ENCODE measurements at places on chromosomes 16 and 17. TPM values are rescaled to one million over a fixed set of nuclear protein-coding genes. Genes with fewer than 3 reads are reported as not detected.

DNA sequence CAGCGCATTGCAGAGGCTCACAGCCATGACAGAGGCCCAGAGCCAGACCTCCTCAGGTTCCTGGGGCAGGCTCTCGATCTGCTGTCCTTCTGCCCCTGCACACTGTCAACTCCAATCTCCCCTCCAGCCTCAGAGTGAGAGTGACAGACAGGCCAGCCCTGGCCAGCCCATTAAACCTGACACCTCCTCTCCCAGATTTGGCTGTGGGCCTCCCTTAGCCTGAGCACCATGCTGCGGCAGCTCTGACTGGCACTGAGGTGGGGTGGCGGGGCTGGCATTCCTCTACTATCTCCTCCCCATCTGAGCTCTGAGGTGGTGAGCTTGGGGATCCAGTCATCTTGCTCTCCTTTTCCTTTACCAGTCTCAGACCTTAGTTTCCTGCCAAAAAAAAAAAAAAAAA, 15.5 kb upstream of the C1QL1 start:
- no peaks in the 10 kb centered on the region for H3K27me3 ChIP-seq
- no peak for DNase-seq
- H3K4me1 ChIP-seq: no peaks in the 10 kb centered on the region
- no peak overlapping the region for H3K27ac ChIP-seq

DNA sequence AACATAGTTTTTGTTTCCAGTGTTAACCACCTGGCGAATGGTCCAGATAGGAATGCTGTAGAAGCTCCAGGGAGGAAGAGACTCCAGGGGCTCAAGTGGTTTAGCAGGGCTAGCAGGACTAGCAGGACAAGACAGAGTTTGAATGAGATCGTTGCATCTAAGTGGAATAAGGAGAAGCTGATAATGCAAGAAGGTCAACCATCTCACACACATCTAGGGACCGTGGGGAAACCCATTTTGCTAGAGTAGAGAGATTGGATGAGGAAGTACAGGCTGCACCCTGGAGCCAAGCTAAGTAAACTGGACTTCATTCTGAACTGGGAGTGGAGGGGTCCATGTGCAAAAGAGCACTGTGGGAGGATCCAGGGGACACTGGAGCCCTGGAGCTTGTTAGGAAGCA, 86.1 kb upstream of the HSBP1 start:
- H3K36me3 ChIP-seq: no peaks in the 10 kb centered on the region
- H3K4me3 ChIP-seq: no peak overlapping the region
- DNase-seq: no peak

GRCh38 chr17:4375039-4375748, 8.7 kb upstream of the UBE2G1 start:
- H3K36me3 ChIP-seq: no peaks in the 10 kb centered on the region
- no peaks in the 10 kb centered on the region for H3K27me3 ChIP-seq
- peak overlapping the region; percentile 59 for H3K27ac ChIP-seq
- peak; percentile 71 for DNase-seq

DNA sequence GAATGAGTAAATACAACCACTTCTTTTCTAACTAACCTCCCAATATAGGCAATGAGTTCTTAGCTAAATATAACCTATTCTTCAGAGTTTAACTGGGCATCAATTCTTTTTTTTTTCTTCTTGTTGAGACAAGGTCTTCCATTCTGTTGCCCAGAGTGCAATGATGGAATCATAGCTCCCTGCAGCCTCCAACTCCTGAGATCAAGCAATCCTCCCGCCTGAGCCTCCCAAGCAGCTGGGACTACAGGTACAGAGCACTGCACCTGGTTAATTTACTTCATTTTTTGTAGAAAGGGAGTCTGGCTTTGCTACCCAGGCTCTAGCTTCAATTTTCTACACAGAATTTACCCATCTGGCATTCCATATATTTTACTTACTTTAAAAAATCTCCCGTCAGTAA, 1.1 kb downstream of the METTL16 start:
- no peaks in the 10 kb centered on the region for H3K36me3 ChIP-seq
- DNase-seq: no peak
- no peaks in the 10 kb centered on the region for H3K27me3 ChIP-seq
- H3K4me3 ChIP-seq: peak overlapping the region; percentile 70
- no peaks in the 10 kb centered on the region for H3K4me1 ChIP-seq

DNA sequence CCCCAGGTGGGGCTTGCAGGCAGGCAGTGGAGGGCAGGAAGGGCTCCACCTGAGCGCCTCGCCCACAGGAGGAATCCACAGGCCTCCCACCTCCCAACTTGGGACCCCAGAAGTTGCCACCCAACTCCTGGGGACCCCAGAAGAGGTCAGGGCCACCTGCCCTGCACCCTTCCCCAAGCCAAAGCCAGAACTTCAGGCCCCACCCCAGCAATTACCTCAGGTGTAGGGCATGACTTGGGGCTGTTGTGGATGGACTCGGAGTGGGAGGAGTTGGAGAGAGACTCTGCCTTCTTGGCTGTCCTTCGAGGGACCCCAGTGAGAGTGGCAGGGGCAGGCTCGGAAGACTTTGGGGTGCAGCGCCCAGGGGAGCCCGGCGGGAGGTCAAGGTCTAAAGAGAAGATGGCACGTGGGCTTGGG, 10.5 kb downstream of the TSPOAP1 start:
- H3K4me3 ChIP-seq: no peak overlapping the region
- H3K4me1 ChIP-seq: peaks cover 5% of the 10 kb centered on the region
- no peaks in the 10 kb centered on the region for H3K27me3 ChIP-seq
- DNase-seq: no peak

DNA sequence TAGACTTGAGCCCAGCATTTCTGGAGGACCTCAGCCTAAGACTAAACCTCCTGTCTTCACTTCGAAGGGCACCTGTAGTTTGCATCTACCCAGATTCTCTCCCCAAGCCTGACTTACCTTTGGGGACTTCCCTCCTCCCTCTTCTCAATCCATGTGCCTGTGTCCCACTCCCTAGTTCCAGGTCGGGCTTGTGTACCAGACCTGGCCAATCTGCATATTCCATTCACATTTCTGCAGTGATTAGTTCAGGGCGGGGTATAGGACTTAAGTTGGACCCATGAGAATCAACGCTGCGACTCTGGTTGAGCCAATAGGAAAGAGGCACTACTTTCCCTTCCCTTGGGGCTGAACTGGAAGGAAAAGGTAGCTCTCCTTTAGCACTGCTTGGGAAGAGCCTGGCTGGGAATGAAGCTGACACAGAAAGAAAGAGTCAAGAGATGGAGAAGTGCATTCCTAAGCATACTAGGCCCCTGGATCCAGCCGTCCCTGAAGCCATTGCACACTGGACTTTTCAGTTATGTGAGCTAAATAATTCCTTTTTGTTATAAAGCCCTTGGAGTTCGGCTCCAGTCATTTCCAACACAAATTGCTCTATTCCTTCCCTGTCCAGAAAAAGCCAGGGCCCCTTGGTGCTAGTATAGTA, 2.5 kb downstream of the TRADD start:
- H3K27me3 ChIP-seq: no peaks in the 10 kb centered on the region
- no peak for DNase-seq
- H3K36me3 ChIP-seq: no peaks in the 10 kb centered on the region

GRCh38 chr17:35752471-35752870, 568 bp downstream of the GAS2L2 start:
- H3K27me3 ChIP-seq: no peaks in the 10 kb centered on the region
- H3K36me3 ChIP-seq: no peaks in the 10 kb centered on the region
- DNase-seq: no peak
- H3K27ac ChIP-seq: no peak overlapping the region

DNA sequence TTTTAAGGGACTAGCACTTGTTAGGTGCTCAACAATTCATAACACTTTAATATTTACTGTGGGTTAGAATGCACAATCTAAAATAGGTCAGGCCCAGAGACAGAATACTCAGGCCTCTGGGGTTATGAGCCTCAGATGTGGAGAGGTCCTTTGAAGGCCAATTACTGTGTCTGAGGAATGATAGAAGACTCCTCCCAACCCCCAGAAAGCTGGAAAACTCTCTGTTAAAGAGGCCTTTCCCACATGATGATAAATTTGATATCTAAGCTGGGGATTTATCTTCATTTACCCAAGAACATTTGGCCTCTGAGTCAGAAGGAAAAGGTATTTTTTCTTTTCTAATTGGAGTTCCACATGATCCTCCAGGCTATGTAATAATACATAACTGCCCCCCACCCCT, 41.1 kb upstream of the MMD start:
- H3K27ac ChIP-seq: no peak overlapping the region
- H3K4me3 ChIP-seq: no peak overlapping the region
- no peak for DNase-seq
- no peaks in the 10 kb centered on the region for H3K27me3 ChIP-seq
- H3K36me3 ChIP-seq: no peaks in the 10 kb centered on the region

- no peaks in the 10 kb centered on the region for H3K4me1 ChIP-seq
- no peaks in the 10 kb centered on the region for H3K27me3 ChIP-seq
- DNase-seq: no peak
Measured at GRCh38 chr16:79964104-79964503, 363.6 kb upstream of the MAF start.

DNA sequence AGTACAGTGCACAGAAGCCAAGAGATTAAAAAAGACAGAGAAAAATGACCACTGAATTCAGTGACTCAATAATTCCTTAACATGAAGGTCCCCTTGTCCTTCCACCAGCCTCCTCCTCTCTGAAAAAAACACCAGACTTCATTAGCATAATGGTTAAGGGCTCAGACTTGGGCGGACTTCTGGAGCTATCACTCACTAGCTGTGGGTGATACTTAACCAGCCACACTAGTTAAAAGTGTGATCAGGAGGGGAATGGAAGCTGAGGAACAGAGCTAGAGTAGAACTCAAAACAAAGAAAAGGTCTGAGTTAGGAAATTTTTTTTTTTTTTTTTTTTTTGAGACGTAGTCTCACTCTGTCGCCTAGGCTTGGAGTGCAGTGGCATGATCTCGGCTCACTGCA, 23.2 kb downstream of the ZNF652 start:
- H3K4me1 ChIP-seq: peaks cover 22% of the 10 kb centered on the region
- no peak for DNase-seq
- H3K4me3 ChIP-seq: no peak overlapping the region
- no peak overlapping the region for H3K27ac ChIP-seq

GRCh38 chr17:2194889-2195335, 108.7 kb downstream of the SMG6 start:
- DNase-seq: no peak
- H3K36me3 ChIP-seq: no peaks in the 10 kb centered on the region
- no peaks in the 10 kb centered on the region for H3K4me1 ChIP-seq
- H3K4me3 ChIP-seq: no peak overlapping the region
- H3K27ac ChIP-seq: no peak overlapping the region
- no peaks in the 10 kb centered on the region for H3K27me3 ChIP-seq

GRCh38 chr16:72969146-72969545, 78.8 kb downstream of the ZFHX3 start:
- DNase-seq: no peak
- no peaks in the 10 kb centered on the region for H3K36me3 ChIP-seq
- no peak overlapping the region for H3K4me3 ChIP-seq

DNA sequence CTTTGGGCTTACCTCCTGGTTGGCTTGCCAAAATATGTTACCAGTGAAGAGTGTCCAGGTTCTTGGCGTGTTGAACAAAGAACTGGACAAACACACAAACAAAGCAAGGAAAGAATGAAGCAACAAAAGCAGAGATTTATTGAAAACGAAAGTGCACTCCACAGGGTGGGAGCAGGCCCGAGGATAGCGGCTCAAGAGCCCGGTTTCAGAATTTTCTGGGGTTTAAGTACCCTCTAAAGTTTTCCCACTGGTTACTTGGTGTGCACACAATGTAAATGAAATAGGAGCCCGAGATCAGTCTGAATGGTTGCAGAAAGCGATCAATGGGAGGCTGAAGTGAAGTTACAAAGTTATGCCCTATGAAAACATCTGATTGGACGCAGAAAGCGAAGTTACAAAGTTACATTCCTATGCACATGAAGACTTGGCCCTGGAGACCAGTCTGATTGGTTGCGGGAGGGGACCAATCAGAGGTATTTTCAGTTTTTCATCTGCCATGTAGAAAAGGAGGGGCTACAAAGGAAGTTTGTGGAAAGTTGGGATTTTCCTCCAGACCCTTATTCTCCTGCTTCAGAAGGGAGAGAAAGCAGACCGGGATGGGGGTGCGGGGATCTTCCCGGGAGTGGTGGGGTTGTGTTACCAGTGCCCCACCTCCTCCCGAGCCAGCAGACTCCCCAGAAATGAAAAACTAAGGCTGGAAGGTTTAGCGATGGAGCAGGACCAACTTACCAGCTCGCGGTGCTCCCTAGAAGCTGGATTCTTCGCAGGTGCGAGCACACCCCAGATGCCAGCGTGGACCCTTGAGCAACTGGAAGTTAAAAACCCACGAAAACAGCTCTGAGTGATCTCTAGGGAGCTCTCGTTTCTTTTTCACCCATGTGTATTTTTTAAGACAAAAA, at the start of gene SLFN12:
TSS of gene SLFN12 (minus strand) at position 325 of the 899 bp plus-strand sequence. CDS start 9,472 bp downstream, outside the sequence.
- peak within 1 kb of the TSS; percentile 79 for H3K27ac ChIP-seq
- no peak for DNase-seq
- peak within 1 kb of the TSS; percentile 45 for H3K4me3 ChIP-seq
- H3K4me1 ChIP-seq: peaks cover 11% of the 10 kb centered on the region
- H3K27me3 ChIP-seq: no peaks in the 10 kb centered on the region
- H3K36me3 ChIP-seq: no peaks in the 10 kb centered on the region

- no peaks in the 10 kb centered on the region for H3K4me1 ChIP-seq
- no peak for DNase-seq
- H3K4me3 ChIP-seq: no peak overlapping the region
- no peak overlapping the region for H3K27ac ChIP-seq
Measured at GRCh38 chr16:4918781-4919251, 18.1 kb downstream of the PPL start.

- no peaks in the 10 kb centered on the region for H3K36me3 ChIP-seq
- DNase-seq: no peak
- no peak overlapping the region for H3K4me3 ChIP-seq
- H3K27ac ChIP-seq: no peak overlapping the region
- no peaks in the 10 kb centered on the region for H3K27me3 ChIP-seq
- no peaks in the 10 kb centered on the region for H3K4me1 ChIP-seq
Measured at GRCh38 chr17:6699997-6700947, 12.9 kb downstream of the SLC13A5 start.

GRCh38 chr17:2002767-2003329, 22.3 kb downstream of the RTN4RL1 start:
- no peak overlapping the region for H3K27ac ChIP-seq
- no peak overlapping the region for H3K4me3 ChIP-seq
- H3K4me1 ChIP-seq: peaks cover 8% of the 10 kb centered on the region
- H3K27me3 ChIP-seq: no peaks in the 10 kb centered on the region
- DNase-seq: no peak
- no peaks in the 10 kb centered on the region for H3K36me3 ChIP-seq

SEPTIN1 gene
- 7.2 TPM for total RNA-seq

CCL5 gene
- 5.8 TPM for total RNA-seq

PLLP gene
- 120 TPM for total RNA-seq

FBXO47 gene
- total RNA-seq: not detected

TAC4 gene
- not detected for total RNA-seq

C16orf89 gene
- not detected for total RNA-seq

FBXL20 gene
- total RNA-seq: 34.7 TPM

ARL5C gene
- not detected for total RNA-seq

SOST gene
- total RNA-seq: not detected

PERCC1 gene
- total RNA-seq: not detected

FOXF1 gene
- total RNA-seq: 10.4 TPM

NPIPB6 gene
- total RNA-seq: 20.6 TPM

Measured in Peyer's patch (tissue), 4 donors.